ENCODE measurements at places on chromosomes 5 and 9.

GRCh38 chr5:75265731-75266130, 29.1 kb upstream of the ANKRD31 start:
- DNase-seq, result peak; percentile 64

- no peak for DNase-seq
These were observed 158.1 kb downstream of the SPATA31D1 start for GRCh38 chr9:82146677-82147076.

- DNase-seq, result no peak
These were observed 56.6 kb upstream of the LMNB1 start for GRCh38 chr5:126720369-126720768.

GRCh38 chr5:132230871-132231270, 3.2 kb upstream of the P4HA2 start:
- DNase-seq, result no peak

DNA sequence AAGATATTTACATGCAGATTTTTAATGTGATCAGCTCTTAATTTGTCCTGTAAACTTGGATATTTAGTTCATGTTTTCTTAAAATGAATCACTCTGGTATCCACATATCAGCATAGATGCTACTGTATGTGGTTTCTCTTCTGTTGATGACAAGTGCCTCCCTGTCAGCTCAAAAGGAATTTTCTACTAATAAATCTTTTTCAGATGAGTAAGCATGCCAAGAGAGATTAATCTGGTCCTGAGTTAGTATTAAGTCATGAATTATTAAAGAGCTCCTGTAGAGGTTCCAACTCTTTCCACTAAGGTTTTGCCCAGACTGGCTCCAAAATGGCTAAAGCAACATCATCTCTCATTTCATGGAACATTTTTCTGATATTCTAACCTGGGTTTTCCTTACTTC, 129.2 kb downstream of the GOLPH3 start:
- DNase-seq, result no peak

Measured in DMS53 (cell line).